ENCODE measurements at places on chromosomes 1 and 21. TPM values are rescaled to one million over a fixed set of nuclear protein-coding genes. Genes with fewer than 3 reads are reported as not detected.

GRCh38 chr1:169689395-169689794 lies 22.0 kb downstream of the SELL start:
- no peaks in the 10 kb centered on the region for H3K36me3 ChIP-seq
- no peak for DNase-seq
- no peak overlapping the region for H3K27ac ChIP-seq
- no peak overlapping the region for H3K4me3 ChIP-seq
- no peaks in the 10 kb centered on the region for H3K4me1 ChIP-seq
- H3K27me3 ChIP-seq: no peaks in the 10 kb centered on the region

- no peaks in the 10 kb centered on the region for H3K36me3 ChIP-seq
- no peak for DNase-seq
- no peaks in the 10 kb centered on the region for H3K27me3 ChIP-seq
- no peak overlapping the region for H3K4me3 ChIP-seq
- no peaks in the 10 kb centered on the region for H3K4me1 ChIP-seq
These were observed 6.8 kb downstream of the HAO2 start for GRCh38 chr1:119375366-119375765.

- peak within 1 kb of the TSS; percentile 58 for H3K4me3 ChIP-seq
- no peaks in the 10 kb centered on the region for H3K36me3 ChIP-seq
- peak within 1 kb of the TSS; percentile 67 for H3K27ac ChIP-seq
- peaks cover 10% of the 10 kb centered on the region for H3K4me1 ChIP-seq
- no peak for DNase-seq
These were observed at the start of gene RCSD1 for GRCh38 chr1:167629681-167630567. Gene RCSD1 (plus strand): TSS chr1:167630232. CDS start chr1:167630424, 192 bp downstream.

- DNase-seq: peak; percentile 53
- no peaks in the 10 kb centered on the region for H3K27me3 ChIP-seq
- peaks cover 11% of the 10 kb centered on the region for H3K4me1 ChIP-seq
- no peaks in the 10 kb centered on the region for H3K36me3 ChIP-seq
These were observed 477.5 kb downstream of the PTPRU start for GRCh38 chr1:29713857-29714256.

DNA sequence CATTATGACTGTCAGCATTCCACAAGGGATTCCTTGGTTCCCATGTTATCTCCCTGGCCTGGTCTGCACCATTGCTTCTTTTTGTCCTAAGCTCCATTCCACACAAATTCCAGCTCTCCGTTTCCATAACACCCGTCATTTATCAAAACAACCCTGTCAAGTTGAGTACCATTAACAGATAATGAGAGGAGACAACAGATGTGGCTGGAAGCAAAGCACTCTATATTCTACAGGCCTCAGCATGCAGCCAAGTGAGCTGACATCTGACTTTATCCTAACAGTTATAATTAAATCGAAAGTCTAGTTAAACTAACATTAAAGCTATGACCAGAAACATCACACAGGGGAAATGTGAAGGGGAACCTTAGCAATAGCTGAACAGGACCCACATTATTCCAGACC lies 110.4 kb downstream of the RERE start:
- H3K4me3 ChIP-seq: no peak overlapping the region
- peaks cover 14% of the 10 kb centered on the region for H3K4me1 ChIP-seq
- DNase-seq: no peak

DNA sequence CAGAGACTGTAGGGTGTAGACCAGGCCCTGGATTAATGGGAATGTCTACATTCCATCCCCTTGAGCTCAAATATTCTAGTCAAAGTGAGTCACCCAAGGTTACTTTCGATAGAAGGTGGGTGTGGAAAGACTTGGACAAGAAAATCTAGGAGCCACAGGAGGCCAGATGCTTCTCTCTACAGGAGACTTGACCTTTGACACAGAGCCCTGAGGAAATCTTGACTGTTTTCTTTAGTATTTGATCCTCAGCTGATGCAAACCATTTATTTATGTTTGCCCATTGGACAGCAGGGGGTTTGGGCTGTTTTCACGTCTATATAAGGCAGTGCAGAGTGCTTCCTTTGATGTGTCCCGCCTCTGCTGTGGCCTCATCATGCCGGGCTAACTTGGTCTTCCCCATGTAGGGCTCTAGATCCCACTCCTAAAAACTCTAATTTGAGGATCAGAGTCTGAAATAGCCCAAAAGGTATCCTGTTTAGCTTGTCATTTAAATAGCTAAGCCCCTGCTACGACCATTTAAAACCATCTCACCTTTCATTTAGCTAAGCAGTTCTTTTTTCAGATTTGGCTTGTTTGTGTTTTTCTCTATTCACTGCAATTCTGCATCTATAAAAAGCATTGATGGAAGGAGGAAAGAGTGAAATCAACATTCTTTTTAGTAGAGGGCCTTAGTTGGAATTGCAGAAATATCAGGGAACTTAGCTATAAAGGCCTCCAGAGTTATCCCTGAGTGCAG lies 15.5 kb upstream of the MAP3K7CL start:
- DNase-seq: no peak
- H3K27me3 ChIP-seq: no peaks in the 10 kb centered on the region
- no peaks in the 10 kb centered on the region for H3K4me1 ChIP-seq
- no peaks in the 10 kb centered on the region for H3K36me3 ChIP-seq
- H3K4me3 ChIP-seq: no peak overlapping the region

DNA sequence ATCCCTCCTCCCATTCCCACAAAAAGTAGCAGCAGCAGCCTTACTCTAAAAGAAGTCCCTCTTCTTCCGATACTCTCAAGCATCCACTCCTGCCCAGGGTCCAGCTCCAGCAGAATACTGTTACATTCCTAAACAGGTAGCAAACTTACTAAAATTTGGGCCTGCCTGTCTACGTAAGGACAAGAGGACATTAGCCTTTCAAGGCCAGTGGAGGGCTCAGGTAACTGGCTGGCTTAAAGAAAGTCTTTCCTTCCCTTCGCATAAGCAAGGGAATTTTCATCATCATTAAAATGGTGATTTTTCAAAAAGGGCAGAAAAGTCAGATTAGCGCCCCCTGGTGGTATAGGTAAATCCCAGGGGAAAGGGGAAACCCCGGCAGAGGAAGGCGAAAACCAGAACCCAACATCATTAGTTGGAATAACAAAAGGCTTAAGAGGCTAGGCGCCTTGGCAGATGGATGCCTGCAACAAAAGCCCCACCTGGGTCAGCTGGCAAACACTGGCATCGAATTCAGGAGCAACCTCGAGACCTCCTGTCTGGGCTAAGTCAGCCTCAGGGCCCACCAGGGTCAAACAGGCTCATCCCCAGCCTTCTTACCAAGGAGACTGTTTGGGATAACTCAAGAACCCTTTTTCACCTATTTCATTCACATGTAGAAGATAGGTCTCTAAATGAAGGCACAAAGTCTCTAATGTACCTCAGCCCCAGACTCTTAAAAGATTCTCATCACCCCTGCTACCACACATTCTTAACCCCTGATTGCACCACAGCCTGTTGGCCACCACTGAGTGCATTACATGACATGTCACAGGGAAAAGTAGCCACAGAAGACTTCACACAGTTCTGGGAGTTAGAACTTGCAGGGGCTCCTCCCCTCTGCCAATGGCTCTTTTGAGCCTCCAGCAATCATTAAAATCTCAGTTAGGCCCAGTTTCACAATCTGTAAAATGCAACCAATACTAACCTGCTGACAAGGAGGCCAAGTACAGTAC lies 36.7 kb downstream of the ERI3 start:
- peaks cover 15% of the 10 kb centered on the region for H3K4me1 ChIP-seq
- DNase-seq: no peak
- H3K27ac ChIP-seq: no peak overlapping the region
- no peak overlapping the region for H3K4me3 ChIP-seq
- peaks cover 18% of the 10 kb centered on the region for H3K36me3 ChIP-seq

DNA sequence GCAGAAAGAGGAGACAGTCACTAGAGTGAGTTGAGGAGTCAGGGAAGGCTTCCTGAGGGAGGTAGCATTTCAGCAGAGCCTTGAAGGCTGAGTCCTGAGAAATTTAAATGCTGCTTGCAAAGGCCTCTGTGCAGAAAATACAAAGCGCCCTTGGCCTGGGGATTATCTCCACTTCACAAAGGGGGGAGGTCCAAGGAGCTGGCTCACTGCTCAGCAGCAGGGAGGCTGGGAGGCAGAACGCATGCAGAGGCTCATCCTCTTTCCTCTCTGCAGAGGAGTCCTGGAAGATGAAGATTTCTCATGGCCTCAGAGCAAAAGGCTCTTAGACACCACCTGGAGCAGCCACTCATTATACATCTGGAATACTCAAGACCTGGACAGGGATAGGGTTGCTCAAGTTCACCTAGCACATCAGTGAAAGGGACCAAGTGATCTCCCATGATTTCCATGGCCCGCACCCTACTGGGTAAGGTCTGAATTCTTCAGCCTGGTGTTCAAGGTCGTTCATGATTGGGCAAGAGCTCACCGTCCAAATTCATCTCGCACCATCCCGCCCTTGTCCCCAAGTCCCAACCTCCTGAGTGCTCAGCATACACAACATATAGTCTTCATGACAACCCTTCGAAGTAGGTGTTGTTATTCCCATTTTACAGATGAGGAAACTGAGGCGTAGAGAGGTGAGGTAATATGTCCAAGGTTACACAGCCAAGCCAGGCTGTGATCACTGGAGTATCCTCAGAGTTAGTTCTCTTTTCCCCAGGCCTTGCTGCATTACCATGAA lies 9.0 kb downstream of the SLC1A7 start:
- peaks cover 7% of the 10 kb centered on the region for H3K4me1 ChIP-seq
- no peaks in the 10 kb centered on the region for H3K36me3 ChIP-seq
- no peaks in the 10 kb centered on the region for H3K27me3 ChIP-seq
- no peak overlapping the region for H3K27ac ChIP-seq

DNA sequence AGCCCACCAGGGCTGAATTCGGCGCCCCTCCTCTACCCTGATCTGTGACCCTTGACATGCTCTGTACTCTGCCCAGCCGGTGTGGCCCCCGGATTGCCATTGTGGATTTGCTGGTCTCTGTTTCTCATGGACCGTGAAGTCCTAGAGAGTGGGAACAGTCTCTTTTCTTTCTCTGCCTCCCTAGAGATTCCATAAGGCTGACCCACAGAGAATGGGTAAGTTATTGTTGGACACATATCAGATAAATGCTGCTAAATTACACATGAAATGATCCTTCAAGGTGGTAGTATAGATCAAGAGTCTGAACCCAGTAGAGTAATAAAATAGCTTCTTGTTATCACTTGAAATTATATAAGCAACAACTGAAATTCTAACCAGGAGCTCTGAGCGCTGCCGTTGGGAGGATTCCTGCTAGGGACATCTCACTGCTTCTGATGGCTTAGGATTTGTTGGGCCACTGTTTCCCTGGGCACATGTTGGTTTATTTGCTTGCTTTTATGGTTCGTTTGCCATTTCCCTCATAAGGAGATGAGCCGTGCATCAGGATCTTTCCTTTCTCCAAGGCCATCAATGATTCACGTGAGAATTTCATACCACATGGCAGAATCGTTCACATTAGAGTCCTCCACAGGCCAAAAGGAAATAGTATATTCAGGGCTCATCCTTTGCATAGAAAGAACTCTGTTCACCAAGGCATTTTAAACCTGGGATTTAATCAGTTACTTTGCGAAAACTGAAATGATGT lies 111.9 kb downstream of the ZBTB18 start:
- H3K4me1 ChIP-seq: peaks cover 5% of the 10 kb centered on the region
- H3K4me3 ChIP-seq: no peak overlapping the region
- no peak overlapping the region for H3K27ac ChIP-seq
- no peaks in the 10 kb centered on the region for H3K27me3 ChIP-seq
- no peak for DNase-seq

Gene KPRP
- not detected for total RNA-seq

Gene GADD45A
- total RNA-seq: 9.4 TPM

Gene GSTM5
- total RNA-seq: 6.6 TPM

Gene F3
- 71.5 TPM for total RNA-seq

Gene CFHR5
- 0.59 TPM for total RNA-seq

All from spinal cord (tissue), 10 donors.